ENCODE measurements at places on chromosomes 1 and 21.

- no peak for DNase-seq
Measured at GRCh38 chr1:85351202-85351828, 74.9 kb upstream of the BCL10 start.

- no peak for DNase-seq
Measured at GRCh38 chr1:178643349-178643748, 81.7 kb upstream of the RALGPS2 start.

- no peak for DNase-seq
Measured at GRCh38 chr1:46021046-46021996, 111.1 kb downstream of the PIK3R3 start.

GRCh38 chr1:107991371-107992066 is 26.5 kb upstream of the VAV3 start:
- DNase-seq: no peak

Data from effector CD8-positive, alpha-beta T cell (primary cell).